ENCODE measurements at places on chromosomes 1 and 21.

DNA sequence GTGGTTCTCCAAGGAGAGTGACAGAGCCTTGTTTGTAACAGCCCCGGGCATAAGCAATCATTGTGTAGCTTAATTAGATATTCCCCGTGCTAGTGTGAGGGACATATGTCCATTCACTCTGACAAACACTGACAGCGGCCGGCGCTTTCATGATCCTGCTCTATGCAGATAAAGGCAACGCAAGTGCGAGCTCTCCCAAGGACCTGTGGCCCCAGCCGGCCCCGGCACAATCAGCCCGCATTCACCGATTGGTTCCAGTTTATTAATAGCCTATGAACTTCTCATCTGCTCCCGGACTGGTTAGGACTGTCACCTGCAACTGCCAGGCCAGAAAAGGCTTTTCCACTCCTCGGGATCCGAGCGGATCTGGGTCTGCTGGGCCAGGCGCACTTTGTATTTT is 18.0 kb upstream of the OLIG1 start:
- DNase-seq: no peak

DNA sequence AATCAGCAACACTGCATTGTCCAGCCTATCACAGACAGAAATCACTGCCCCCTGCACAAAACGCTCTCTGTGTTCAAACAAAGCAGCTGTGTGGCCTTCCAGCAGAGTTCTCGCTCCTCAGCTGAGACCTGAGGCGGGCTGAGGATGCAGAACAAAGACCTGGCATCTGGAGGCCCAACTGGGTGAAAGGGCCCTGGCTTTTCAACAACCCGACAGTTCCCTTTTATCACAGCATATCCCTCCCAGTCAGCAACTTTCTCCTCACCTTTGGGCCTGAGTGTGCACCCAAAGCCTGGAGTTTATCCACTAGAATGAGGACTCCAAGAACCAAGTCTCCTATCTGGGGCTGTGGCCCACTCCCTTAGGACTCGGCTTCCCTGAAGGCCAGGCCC is 42.6 kb upstream of the A3GALT2 start:
- DNase-seq: no peak

DNA sequence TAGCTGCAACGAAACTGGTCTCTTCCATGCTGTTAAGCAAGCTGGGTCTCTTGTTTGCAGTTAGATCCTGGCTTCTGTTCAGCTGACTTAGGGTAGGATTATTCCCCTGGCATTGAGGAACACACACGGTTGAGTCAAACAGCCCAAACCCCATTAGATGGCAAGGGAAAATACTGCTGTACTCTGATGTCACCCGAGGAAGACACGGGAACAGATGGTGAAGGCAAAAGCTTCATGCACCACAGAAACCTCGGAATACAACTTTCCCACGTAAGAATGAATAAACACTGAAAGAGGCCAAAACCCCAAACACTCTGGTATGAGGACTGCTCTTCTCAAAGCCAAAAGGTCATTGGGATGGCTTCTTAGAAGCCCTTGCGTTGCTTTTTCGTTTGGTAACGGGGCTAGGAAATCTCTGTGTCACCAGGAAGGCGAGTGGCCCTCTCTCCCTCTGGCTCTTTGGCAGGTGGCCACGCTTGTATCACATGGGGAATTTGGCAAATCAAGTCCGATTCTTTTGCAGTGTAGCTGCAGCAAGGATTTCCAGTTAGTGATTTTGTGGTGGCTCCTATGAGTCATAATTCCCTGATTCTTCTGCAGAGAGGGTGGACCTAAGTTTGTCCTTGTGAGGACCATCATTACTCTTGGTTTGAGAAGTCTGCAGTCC is 16.7 kb upstream of the LYST start:
- DNase-seq: peak; percentile 76

- DNase-seq: peak; percentile 31
Observed at GRCh38 chr1:223031733-223032601, 111.1 kb downstream of the TLR5 start.

- DNase-seq: no peak
Observed at GRCh38 chr1:247409869-247410544, 6.0 kb upstream of the NLRP3 start.

DNA sequence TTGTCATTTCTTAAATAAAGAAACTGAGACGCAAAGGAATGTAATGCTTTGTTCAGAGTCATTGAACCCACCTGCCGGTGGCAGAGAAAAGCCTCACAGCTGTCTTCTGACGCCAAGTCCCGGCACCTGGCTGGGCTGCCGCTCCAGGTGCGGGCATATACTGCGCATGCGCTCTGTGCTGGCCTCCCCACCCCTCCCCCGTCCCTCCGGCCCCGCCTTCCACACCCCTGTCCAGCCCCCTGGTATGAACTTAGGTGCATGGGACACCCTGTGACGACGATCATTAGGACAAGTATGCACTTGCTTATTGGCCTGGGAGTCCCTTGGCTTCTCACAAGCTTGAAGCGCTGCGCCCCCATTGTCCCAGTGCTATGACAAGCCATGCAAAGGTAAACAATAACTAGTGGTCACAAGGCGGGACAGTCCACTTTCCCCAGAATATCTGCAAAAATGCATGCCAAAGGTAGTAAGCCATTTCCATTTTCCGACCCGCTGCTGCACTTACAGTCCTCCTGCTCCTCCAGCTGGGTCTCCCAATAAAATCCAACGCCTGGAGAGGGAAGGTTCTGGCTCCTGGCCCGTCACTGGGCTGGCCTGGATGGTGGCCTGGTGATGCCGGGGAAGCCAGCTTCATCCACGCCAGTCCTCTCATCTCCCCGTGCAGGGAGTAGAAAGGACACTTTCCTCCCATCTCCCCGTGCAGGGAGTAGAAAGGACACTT is 100.4 kb downstream of the PSMG1 start:
- peak; percentile 53 for DNase-seq

Measured in colonic mucosa (tissue), 4 donors.